GM04503 (cell line): ENCODE measurements at places on chromosomes 12 and 14.

DNA sequence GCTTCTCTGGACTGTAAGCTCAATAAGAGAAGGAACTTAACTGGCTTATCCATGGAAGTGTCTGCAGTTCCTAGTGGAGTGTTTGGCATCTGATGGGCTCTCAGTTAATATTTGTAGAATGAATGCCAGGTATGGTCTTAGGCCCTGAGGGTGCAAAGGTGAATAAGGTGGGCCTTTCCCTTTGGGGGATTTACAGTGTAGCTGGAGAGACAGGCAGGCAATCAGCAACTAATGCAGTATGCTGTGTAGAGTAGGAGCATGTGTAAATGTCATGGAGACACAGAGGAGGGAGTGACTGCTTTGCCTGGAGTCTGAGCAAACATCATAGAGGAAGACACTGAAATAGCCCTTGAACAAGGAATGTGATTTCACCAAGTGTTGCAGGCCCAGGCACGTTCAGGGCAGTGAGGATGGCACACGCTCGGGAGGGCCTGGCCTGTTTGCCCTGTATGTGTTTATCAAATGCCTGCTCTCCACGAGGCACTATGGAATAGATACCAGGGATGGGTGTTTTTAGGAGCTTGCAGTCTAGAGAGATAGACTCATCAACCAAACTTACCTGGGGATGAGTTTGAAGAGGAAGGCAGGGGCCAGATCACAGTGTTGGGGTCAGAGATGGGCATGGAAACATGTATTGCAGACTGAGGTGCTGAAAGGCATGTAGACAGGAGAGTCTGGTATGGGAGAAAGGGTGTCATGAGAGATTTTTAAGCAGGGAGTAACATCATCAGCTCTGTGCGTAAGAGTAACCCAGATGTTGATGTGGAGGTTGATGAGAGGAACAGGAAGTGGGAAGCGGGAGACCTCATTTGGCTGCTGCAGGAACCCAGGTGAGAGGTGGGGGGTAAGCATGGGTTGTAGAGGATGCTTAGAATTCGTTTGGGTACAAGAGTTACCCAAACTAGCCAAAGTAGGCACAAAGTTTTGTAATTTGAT is 54.1 kb downstream of the PLXNC1 start:
- DNase-seq: no peak

DNA sequence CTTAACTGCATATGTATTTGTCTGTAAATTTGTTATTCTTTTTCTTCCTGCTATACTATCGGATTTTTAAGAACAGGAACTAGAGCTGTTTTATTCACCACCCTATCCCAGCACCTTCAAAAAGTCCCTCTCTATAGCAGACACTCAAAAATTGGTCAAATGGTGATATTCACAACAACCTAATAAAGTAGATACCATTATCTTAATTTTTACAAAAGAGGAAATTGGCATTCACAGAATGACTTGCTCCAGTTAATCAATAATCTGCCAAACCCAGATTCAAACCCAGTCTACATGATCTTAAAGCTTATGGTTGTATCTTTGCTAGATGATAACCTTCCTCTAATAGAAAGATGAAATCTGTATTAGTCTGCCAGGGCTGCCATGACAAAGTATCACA is 426.6 kb downstream of the EGLN3 start:
- DNase-seq: no peak

DNA sequence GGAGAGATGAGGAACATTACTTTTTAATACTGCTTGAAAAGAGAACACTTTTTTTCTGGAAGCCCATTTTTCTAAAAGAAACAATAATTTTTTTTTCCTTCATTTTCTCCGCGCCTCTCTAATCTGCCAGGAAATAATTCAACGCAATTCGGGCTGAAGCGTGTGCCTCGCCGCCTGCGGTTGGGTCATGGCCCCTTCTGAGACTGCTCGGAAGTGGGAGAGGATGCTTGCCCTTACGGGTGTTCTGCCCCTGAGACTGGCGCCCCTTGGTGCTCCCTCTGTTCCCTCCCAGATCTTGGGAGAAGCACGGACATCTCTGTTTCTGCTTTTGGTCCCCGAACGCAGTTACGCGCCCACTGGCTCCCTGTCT is 332 bp upstream of the TBC1D30 start:
- no peak for DNase-seq

GRCh38 chr12:2853626-2854025 is 3.2 kb downstream of the TEX52 start:
- DNase-seq: peak; percentile 27

GRCh38 chr12:77202457-77203060 is 137.2 kb upstream of the E2F7 start:
- DNase-seq: no peak

- no peak for DNase-seq
These were observed 202.2 kb downstream of the AEBP2 start for GRCh38 chr12:19641235-19642080.

DNA sequence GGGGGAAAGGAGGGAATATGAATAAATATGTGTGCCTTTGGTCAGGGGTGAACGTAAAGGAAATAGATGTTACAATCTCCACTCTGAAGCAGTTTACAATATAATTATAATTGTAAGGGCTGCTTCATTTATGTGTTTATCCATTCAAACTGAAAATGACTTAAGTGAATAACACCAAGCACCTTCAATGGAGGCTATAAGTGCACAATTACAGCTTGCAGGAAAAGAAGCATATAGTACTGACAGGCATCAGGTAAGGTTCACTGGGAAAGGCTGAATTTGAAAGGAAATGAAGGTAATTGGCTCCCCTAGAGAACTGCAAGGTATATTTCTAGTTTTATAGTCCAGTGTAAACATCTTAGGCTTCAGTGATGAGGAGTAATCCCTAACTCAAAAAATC is 192.7 kb downstream of the STXBP6 start:
- no peak for DNase-seq

GRCh38 chr12:85441025-85441424 is 161.0 kb downstream of the ALX1 start:
- DNase-seq: no peak

DNA sequence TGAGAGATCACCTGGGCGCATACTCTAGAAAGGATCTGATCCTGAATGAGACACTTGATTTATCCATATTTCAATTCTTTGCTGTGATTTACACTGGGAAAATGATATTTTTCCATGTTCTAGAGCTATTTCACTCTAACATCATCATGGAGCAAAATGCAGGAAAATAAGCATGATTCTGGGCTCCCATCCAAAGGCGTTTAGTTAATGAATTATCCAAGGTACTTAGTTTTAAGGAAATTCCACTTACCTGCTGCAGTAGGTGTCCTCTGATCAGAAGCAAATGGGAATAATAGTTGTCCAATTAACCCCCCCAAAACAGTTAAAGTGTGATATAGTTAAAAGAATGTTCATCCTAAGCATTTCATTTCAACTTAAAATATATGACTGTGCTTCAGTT is 204.5 kb upstream of the PRKD1 start:
- DNase-seq: no peak

DNA sequence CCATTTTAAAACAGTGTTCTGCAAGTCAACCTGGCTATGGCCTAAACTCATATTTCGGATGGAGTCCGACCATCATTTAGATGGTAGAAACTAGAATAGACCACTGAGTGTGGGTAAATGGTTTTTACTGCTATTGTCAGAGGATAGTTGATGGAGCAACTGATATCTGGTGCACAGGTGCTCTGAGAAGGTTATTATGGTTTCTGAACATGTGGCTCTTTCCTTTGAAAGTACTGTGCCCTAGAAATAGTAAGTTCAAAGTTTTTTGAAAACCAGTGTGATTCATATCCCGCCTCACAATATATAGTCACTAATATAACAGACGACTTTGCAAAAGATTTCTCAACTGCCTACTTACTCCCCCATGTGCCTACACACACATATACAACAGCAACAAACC is 64.4 kb upstream of the BTG1 start:
- DNase-seq: no peak

DNA sequence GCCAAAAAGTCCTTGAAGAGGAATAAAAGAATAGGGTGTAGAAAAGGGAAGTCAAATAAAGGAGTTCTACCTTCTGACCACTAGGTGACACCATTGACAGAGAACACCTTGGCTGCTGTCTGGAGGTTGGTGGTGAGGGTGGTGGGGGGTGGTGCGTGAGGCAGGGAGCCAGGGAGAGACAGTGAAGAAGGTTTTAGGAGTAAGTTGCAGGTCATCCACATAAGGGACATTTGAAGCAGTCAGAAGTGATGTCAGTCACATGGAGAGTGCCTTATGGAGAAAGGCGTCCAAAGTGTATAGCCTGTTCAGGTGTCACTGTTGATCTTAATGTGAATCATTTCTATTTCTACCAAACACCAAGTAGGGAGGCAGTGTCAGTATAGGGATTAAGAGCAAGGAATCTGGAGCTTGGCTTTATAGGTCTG is 279.3 kb upstream of the DDHD1 start:
- DNase-seq: no peak

- DNase-seq: no peak
These were observed 366.5 kb upstream of the CCDC196 start for GRCh38 chr14:66119606-66120231.

GRCh38 chr12:88310069-88310468 is 168.0 kb downstream of the TMTC3 start:
- DNase-seq: peak; percentile 75

- DNase-seq: no peak
These were observed 15.9 kb downstream of the ZNF641 start for GRCh38 chr12:48334808-48335207.

GRCh38 chr14:69154779-69155178 is 1.9 kb upstream of the DCAF5 start:
- DNase-seq: no peak

GRCh38 chr12:81147292-81147919 is 69.5 kb downstream of the ACSS3 start:
- DNase-seq: no peak

DNA sequence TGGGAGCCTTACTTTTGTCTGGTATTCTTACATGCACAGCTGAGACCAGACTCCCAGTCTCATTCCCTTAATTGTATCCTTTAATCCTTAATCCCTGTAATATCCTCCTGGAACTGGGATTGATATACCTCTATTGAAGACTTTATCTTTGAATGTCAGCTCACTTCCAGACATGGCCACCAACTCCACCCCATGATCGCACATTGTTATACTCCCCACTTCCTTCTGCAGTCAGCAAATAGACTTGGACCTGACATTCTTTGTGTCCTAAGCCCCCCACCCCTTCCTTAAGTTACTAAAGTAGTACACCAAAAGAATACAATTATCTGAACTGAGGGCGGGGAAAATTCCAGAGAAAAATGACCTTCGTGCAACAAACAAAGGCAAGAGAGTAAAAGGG is 8.6 kb upstream of the OSBPL8 start:
- no peak for DNase-seq

GRCh38 chr14:94341656-94342333 is 18.7 kb upstream of the SERPINA6 start:
- no peak for DNase-seq

DNA sequence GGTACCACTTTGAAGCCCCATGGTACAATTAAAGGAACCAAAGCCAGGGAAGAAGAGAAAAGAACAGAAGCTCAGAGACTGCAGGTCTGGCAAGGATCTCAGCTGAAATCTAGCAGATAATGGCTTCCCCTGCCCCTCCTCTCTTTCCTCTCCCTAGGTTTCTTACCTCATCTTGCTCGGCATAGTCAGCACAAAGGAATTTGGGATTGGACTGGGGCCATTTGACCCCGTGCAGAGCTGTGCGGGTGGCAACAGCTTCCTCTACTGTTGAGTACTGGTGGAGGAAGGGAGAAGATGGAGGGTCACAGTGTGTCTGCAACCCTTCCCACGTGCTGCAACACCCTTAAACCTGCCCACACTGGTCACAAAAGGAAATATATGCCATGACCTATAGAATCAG is 4.7 kb upstream of the CDH24 start:
- DNase-seq: peak; percentile 78

- DNase-seq: no peak
These were observed 16.1 kb upstream of the ADSS1 start for GRCh38 chr14:104707608-104708595.

DNA sequence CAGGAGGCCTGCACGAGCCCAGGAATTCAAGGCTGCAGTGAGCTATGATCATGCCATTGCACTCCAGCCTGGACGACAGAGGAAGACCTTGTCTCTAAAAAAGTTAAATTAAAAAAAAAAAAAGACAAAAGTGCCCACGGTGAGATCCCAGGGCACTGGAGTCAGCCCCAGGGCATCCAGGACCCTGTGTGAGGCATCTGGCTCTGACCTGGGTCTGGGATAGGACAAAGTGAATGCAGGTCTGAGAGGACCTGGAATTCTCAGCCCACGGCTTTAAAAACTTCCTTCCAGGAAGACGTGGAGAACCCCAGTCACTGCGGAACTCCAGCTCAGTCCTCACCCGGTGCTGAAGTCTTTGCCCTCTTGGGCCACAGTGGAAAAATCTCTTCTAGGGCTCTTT is 33.1 kb downstream of the PHETA1 start:
- DNase-seq: no peak

- DNase-seq: no peak
These were observed 15.3 kb downstream of the NFKBIA start for GRCh38 chr14:35389315-35389667.
